Brain pericyte (primary cell): ENCODE measurements at places on chromosomes 3 and 15.

DNA sequence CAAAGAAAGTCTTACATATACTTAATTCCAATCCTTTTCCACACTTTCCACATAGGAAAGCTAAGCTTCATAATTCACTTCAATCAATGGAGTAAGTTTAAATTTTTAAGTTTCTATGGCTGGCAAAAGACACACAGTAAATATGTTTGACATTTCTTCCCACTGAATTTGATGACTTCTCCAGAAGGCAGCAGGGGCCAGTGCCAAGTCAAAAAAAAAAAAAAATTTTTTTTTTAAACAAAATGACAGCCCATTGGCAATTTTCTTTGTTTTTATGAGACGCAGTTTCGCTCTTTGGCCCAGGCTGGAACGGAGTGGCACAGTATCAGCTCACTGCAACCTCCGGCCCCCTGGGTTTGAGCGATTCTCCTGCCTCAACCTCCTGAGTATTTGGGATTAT is 28.7 kb downstream of the ATP13A3 start:
- no peak for DNase-seq

DNA sequence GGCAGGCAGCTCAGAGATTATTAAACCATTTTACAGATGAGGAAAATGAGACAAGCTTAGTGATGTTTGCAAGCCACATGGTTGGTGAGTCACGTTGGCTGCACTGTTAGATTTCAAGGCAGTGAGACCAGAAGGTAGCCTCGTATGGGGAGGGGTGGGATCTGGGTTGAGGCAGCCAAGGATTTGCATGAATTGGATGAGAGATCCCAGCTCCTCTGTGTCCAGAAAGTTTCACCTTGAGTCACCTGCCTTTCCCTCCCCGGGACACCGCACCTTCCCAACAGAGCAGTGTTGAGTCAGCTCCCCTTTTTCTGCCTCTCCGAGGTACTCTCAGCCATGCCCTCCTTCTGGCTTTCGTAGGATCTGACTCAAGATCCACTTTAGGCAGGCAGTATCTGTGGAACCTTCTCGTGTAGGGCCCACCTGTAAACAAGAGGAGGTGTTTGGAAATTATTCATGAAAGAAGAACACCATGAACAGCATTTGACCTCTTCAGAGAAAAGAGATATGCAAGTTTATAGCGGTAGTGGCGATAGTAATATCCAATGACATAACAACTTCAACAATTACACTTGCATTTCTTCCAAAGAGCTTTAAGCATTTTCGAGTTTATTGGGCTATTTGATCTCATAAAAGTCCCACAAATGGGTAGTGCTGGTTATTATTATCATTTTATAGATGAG is 46.8 kb upstream of the VPS8 start:
- DNase-seq = no peak

- no peak for DNase-seq
These were observed 79.5 kb upstream of the FGF7 start for GRCh38 chr15:49343546-49343945.

DNA sequence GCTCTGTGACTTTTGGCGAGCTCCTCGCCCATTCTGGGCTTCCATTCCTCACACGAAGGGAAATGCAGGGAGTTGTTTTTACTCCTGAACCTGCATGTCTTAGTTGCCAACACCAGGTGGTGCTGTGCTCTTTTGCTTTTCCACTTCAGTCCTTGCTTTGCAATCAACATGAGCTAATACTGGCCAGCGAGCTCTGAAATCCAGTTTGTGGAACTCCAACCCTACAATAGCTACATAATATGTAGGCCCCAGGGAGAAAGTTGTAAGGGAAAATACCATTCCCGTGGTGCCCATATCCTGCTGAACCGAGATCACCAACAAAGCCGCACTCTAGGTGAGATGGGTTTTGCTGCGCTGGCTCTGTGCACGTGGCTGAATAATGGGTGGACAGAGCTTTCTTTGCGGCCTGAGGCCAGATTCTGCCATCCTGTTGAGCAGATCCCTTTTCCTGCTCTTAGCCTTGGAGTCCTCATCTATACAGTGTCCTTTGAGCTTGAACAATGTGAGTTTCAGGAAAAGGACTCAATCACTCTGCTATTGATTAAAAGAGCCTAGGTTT is 25.0 kb downstream of the LSM3 start:
- DNase-seq = peak; percentile 53

GRCh38 chr3:15809313-15809712 is 11.5 kb upstream of the ANKRD28 start:
- DNase-seq = no peak

DNA sequence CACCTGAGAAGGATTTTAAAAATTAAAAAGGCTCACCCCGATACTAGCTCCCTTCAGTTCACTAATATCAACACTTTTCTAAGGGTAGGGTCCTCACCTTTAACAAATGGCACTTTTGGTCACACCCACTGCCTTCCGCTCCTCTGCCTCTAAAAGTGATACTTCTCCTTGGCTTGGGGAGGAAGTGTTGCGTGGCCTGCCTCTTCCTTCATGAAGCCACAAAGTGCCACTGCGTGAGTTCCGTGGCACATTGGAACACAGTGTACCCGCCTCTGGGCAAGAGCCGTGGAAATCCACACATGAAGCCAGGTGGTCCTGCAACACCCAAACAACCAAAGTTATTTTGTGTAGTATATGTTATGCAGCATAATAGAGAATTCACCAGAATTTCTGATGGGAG is 3.9 kb downstream of the B4GALT4 start:
- DNase-seq = no peak

- DNase-seq = no peak
These were observed 50.1 kb downstream of the PCSK6 start for GRCh38 chr15:101439285-101439919.

DNA sequence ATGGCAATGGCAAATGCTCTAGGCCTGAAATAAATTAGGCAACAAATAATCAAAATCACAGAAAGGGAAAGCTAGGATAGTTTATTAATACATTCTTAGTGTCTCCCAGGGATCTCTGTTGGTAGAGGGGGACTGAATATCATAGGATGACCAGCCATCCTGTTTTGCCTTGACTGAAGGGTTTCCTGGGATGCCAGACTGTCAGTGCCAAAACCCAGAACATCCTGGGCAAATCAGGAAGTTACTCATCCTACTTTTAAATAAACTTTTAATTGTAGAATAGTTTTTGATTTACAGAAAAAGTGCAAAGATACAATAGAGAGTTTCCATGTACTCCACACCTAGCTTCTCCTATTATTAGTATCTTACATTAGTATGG is 21.8 kb upstream of the SIAH2 start:
- no peak for DNase-seq

GRCh38 chr15:25329696-25330095 is 109.1 kb downstream of the UBE3A start:
- DNase-seq = no peak

DNA sequence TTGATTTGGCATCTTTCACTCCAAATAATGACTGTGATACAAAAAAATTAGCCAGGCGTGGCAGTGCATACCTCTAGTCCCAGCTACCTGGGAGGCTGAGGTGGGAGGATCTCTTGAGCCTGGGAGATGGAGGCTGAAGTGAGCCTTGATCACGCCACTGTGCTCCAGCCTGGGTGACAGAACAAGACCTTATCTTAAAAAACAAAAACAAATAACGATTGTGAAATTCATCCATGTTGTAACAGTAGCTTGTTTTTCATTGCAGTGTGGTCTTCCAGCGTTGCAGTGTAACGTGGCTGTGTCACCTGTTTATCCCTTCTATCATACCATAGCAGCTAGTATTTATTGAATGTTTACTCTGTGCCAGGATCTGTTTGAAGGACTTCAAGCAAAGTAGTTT is 120.9 kb downstream of the ITPR1 start:
- DNase-seq = no peak

DNA sequence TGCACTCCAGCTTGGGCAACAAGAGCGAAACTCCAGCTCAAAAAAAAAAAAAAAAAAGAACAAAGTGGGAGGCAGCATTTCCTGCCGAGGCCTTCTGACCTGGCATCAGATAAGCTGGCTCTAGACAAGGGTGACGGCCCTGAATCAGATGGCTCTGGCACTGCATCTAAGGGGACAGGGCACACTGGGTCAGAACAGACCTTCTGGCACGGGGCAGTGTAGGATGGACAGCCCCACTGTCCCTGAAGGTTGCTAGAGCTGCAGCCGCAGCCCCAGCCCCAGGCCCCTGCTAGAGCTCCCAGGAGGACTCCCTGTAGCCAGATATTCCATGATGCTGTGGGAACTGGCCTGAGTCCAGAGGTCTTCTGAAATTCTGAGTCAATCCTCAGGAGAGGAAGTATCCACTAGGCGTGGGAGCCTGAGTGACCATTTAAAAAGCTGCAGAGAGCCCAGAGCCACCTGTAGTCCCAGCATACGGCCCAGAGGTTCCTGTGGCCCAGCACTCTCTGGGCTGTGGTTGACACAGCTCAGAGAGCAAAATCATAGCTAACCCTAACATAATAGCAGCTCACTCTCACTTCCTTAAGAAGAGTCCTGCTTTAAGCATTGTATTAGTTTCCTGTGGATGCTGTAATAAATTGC is 69.2 kb upstream of the MFGE8 start:
- DNase-seq = peak; percentile 43

DNA sequence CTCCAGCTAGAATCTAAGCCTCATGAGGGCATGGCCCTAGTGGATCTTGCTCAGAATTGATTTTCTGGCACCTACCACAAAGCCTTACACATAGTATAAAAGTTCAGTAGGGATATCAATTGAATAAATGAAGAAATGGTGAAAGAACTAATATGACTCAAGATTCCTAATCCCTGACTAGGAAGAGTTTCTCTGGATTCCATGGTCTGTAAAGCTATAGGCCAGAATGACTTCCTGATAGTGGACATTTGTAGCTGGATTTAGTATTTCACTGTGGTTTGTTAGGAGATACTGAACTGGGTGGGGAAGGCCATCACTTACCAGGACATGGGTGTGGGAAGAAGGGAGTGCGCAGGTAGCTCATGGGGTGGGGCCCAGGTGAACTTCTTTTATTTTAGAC is 168.9 kb downstream of the RAP2B start:
- no peak for DNase-seq

DNA sequence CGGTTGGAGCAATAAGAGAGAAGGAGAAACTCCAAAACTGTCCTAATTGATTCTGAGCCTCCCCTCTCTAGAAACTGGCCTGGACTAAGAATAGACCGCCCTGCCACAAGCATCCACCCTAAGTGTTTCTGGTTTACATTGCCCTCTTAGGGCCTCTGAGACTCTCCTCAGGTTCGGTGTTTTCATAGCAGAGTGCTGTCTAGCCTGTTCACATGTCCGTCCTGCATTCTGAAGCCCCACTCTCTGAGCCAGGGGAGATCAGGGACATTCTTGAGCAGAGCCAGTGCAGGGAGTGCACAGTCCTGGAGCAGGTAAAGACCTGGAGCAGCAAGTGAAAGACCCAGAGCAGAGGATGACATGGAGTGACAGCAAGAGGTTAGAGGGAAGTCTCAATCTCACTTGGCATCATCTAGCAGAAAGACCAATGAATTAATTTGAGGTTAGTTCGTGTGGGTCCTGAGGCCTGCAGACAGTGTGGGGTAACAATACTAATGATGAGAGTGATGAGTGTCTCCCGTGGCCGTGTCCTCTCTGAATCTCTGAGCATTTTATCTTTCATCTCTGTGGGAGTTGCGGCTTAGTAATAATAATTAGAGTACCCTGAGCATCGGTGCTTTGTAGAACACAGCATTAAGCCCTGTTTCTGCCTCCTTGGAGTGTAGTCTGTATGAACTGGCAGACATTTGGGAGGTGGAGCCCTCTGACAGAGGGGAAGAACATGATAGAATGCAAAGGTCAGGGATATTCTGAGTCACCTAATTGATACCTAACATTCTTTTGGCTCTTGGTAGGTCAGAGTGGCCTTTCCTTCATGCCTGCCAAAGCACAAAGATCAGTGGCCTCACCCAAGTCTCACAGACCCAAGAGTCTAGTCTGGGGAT is 24.6 kb downstream of the MAPKBP1 start:
- no peak for DNase-seq

DNA sequence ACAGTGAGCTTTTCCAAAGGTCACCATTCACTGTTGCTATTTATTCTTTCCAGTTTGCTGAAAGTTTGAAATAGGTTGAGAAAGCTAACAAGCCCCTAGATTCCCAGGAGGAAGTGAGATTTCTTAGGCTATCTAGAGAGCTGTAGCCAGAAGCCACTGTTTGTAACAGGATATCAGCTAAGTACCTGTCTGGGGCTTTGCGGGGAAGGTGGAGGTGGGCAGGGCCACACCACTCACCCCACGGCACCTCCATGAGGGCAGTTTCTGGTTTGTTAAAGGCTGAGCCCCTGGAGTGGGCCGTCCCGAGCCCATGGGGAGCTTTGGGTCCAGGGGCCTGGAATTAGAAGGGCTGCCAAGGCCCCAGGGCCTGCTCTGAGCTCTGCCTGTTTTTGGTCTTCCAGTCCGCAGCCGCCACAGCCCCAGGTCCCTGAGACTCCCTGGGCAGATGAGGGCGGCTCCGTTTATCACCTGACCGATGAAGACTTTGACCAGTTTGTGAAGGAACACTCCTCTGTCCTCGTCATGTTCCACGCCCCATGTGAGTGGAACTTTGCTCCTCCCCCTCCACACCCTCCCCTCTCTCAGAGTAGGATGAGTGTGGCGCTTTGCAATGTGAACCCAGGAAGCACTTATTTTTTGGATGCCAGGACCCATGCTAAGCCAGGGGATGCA is 63.4 kb downstream of the PDIA5 start:
- no peak for DNase-seq

DNA sequence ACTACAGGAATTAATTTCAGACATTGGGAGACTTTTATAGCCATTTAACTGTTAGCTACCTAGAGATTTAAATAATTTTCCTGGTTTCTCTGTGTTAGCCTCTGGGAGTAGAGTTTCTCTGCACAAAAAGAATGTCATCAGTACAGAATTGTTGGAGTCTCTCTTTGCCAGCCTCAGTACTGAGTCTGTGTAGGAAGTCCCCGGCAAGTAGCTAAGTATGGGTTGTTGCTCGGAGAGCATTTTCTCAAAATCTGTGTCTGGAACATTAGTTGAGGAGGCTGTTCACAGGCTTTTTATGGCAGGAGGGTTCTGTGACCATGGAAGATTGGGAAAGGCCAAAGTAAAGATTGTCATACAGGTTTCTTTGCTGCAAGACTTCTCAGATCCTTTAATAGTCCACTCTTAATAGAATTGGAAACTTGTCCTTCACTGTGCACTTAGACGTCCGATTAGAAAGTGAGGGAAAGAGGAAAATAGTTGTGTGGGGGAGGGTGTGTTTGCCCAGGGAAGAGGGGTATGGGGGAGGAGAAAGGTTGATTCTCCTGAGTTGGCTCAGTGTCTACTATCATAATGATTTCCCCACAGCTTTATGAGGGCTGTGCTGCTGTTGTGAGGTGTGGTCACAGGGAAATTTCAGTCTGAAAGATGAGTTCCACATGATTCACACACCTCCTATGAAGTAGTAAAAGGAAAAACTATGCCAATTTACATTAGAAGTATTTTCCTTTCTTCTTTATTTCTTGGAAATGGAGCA is 207.1 kb downstream of the PTPRG start:
- no peak for DNase-seq
